HCT116 (cell line): ENCODE measurements at places on chromosomes 7 and 10. TPM values are rescaled to one million over a fixed set of nuclear protein-coding genes. Genes with fewer than 3 reads are reported as not detected.

XRCC2 gene
- total RNA-seq = 14.8 TPM

DNA sequence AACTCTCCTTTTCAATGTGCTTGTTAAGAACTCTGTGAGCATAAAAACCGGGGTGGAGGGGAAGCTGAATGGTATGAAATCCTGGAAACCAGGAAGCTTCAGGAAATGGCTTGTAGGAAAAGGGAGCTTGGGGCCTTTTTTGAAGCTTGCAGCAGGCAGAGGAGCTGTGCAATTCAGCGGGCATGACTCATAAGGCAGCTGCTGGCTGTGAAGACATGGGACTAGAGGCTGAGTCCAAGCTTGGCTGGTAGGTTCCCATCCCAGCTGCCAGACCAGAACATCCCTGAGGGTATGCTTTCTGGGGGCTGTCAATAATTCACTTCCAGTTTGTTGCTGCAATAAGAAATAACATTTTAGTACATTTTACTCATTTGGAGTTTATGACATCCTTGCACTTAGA, 36.8 kb upstream of the CDC14C start:
- no peak for DNase-seq

GRCh38 chr7:19972876-19973275, 199.5 kb upstream of the TMEM196 start:
- DNase-seq = no peak

- DNase-seq = no peak
Observed at GRCh38 chr10:30445711-30446110, 11.7 kb downstream of the MAP3K8 start.

DNA sequence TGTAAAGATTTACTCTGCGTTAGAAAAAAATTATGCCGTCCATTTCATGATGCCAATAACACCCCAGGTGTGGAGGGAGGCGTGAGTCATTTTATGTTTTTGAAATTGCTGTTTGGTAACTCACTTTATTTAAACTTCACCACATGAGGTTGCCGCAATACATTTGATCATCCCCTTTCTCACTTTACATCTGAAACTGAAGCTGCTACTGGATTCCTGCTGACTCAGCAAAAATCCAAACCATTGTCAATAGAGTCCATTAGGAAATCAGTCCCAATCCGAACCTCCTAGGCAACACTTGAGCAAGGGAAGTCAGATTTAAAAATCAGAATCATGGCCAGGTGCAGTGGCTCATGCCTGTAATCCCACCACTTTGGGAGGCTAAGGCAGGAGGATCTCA, 136.6 kb upstream of the SVIL start:
- no peak for DNase-seq

DNA sequence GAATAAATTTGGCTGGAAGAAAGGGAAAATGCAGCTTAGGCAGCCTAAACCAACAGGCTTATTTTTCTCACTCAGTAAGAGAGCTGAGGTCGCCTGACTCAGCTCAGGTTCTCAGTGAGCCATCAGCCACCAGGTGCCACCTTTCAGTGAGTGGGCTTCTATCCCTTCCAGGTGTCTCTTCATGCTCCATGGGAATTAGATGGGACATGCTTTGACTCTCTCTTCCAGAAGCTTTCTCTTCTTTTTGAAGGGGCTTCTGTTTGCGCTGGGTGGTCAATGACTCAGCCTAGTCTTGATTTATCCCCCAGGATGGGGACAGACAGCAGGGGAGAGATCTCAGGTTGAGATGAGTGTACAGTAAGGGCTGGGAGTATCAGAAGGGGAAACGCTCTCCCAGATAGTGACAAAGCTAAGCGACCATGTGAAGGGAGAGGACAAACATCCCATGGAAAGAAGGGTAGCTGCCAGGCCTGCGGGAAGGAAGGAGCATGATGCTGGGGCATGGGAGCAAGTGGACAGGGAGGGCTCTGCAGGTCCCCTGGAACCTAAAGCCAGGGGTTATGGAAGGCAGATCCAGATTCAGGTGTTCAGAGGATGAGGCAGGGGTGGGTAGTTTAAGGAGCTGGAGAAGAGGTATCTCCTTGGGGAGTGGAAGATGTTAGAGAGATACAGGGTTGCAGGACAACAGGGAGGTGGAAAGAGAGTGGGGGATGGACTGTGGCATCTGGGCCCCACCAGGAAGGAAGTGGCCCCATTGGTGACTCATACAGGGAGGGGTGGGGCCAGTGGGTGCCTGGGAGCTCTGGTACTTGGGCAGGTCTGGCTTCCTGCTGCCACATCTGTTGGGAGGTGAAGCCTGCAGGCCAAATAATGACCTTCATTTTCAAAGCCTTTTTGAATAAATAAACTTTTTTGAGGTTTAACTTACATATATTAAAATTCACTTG, 32.5 kb downstream of the OGDH start:
- peak; percentile 74 for DNase-seq

DNA sequence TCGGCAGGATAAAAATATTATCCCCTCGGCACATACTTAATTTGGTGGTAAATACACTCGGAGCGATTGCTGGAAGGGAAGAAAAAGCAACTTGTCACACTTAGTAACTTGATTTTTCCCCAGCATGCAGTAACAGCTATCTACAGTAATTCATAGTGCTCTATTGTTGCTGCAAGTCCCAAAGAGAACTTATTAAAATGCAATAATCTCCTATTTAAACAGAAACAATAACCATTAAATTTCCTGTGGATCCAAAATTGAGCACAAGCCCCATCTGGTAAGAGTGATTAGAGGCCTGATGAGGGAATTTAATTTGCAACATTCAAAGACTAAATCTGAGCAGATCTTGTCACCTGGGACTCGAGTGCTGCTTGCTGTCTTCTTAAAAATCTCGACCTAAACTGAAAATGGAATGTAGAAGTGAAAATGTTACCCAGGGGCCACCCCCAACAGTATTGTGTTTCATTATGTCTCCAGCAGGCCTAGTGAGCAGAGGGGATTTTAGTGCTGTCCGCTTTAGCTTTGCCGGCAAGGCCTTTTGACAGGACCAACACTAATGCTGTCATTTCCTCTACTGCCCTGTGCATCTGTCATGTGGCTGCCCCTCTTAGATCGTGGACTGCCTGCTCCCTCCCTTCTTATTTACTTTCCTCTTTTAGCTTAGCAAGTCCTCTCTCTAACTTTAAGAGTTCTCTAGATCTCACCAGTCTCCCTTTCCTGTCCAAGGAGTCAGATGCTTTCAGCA, 639.7 kb downstream of the AUTS2 start:
- DNase-seq = no peak

- DNase-seq = no peak
Observed at GRCh38 chr7:80464211-80464610, 47.7 kb downstream of the GNAT3 start.

- DNase-seq = no peak
Observed at GRCh38 chr7:92847305-92847704, 10.9 kb upstream of the CDK6 start.

DNA sequence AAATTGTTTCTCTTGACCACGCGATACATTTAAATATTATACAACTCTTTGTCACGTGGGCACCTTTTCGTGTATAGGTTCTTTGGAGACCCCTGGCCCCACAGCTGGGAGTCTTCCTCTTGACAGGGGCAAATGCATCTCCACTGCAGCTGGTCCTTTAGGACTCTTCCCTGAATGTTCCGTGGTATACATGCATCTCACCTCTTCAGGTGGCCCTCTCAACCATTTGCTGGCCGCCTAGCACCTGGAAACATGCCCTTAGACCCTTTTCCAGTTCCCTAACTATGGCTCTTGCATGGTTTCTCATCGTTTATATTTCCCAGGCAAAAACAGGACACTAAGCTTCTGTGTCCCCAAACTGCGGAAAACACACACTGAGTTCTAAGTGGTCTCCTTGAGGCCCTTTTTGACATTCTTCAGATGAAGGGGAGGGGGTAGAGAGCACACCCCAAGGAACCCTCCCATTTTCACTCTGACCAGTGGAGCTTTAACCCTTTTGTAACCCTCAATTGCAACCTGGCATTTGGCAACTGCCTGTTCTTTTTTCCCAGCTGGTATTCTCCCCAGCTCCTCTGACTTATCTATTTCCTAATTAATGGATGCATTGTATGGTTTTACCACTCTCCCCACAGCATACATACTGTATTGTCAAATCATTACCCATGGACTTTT, 20.6 kb downstream of the HNRNPA2B1 start:
- no peak for DNase-seq
